ENCODE measurements at places on chromosomes 16 and 17. TPM values are rescaled to one million over a fixed set of nuclear protein-coding genes. Genes with fewer than 3 reads are reported as not detected.

- no peak for DNase-seq
- no peak overlapping the region for H3K27ac ChIP-seq
- H3K4me1 ChIP-seq: peaks cover 10% of the 10 kb centered on the region
These were observed 10.4 kb downstream of the BANP start for GRCh38 chr16:87961623-87962022.

The PYDC1 gene
- not detected for total RNA-seq

The DNAH3 gene
- not detected for total RNA-seq

DNA sequence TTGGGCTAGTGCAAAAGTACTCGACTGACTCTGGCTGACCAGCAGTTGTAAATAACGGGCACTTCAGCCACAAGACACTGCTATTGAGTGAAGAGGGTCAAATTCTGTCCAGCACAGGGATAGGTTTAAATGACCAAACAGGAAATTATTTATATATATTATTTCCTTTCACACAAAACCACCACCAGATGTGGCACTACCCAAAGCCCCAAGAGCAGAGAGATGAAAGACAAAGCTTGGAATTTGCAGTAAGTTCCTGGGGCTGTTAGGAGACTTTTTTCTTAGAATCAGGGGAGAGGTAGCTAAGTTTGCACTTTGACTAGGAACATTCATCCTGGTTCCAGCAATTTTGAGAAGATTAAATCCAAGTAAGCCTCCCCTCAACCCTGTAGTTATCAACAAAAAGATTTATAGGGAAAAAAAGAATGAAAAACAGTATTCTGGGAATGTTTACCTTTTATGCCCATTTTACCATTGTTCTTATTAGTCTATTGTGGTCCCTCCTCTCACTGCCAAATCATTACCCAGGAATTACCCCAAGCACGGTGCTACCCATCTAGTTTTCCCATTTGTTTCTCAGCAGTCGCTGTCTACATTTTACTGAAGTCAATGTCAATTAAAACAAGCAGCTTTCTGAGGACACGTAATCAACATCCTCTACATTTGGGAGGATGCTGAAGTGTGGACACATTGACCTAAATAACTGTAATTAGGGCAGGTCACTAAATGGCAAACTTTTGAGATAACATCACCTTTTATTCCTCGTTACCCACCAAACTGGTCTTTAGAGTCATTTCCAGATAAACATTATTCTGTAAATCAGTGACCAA, 43.5 kb downstream of the GRB7 start:
- no peaks in the 10 kb centered on the region for H3K36me3 ChIP-seq
- no peak overlapping the region for H3K27ac ChIP-seq
- no peaks in the 10 kb centered on the region for H3K27me3 ChIP-seq
- H3K4me3 ChIP-seq: no peak overlapping the region

The CCDC144A gene
- total RNA-seq: 0.92 TPM

DNA sequence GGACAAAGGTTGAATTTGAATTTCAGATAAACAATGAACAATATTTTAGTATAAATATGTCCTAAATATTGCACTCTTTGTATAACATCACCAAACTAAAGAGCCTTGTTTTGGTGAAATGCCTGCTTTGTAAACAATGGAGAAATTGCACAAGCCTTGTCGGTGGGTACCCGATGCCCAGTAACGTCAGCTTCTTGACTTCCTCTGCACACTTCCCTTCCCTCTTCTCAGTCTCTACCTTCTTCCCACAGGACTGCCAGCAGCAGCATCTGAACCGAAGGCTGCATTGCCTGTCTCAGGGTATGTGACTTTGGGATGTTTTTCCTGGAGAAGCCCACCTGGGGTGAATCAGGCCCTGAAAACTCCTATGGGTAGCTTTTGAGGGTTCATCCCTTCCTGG, 113.9 kb downstream of the UTP18 start:
- H3K4me1 ChIP-seq: peaks cover 2% of the 10 kb centered on the region
- no peaks in the 10 kb centered on the region for H3K27me3 ChIP-seq
- no peaks in the 10 kb centered on the region for H3K36me3 ChIP-seq
- no peak for DNase-seq
- H3K4me3 ChIP-seq: no peak overlapping the region

The BEAN1 gene
- 0.48 TPM for total RNA-seq

The MEOX1 gene
- 0.22 TPM for total RNA-seq

DNA sequence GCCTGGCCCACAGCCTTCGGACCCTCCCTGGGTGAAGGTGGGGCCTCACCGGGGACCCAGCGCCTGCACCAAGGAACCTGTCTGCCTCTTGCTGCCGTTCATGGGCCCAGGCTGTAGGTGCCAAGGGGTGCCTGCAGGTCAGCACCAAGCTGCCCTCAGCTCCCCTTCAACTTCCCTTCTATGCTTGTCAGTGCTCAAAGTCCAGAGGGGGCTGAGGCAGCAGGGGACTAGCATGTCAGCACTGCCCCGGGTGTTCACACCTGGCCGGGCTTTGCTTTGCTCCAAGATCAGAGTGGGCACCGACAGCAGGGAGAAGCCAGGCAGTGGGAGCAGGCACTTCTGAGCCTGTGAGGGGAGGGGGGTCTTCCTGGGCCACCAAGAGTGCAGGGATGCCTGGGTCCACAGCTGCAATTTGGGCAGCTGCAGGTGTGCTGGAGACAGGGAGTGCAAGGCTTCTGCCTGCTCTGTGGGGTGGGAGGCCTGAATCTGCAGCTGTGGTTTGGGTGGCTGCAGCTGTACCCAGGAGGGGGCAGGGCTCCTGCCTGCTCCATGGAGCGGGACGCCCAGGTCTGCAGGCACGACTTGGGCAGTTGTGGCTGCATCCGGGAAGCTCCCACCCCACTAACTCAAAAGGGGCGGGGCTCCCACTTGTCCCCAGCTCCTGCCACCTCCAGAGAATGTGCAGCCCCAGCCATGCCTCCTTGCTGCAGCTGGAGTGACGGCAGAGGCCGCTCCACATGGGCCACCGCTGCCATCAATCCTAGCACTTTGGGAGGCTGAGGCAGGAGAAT, 27.6 kb upstream of the PRM1 start:
- DNase-seq: no peak
- H3K36me3 ChIP-seq: no peaks in the 10 kb centered on the region
- no peak overlapping the region for H3K27ac ChIP-seq
- peaks cover 20% of the 10 kb centered on the region for H3K4me1 ChIP-seq
- H3K27me3 ChIP-seq: no peaks in the 10 kb centered on the region

The ACADVL gene
- 374 TPM for total RNA-seq

The CDH8 gene
- 0.42 TPM for total RNA-seq

- no peak overlapping the region for H3K4me3 ChIP-seq
- no peak overlapping the region for H3K27ac ChIP-seq
- H3K4me1 ChIP-seq: no peaks in the 10 kb centered on the region
- H3K36me3 ChIP-seq: no peaks in the 10 kb centered on the region
- DNase-seq: no peak
These were observed 32.1 kb upstream of the CDH3 start for GRCh38 chr16:68612996-68613395.

GRCh38 chr16:75306099-75306762, 54.8 kb upstream of the BCAR1 start:
- H3K4me1 ChIP-seq: peaks cover 2% of the 10 kb centered on the region
- no peak overlapping the region for H3K4me3 ChIP-seq
- no peak overlapping the region for H3K27ac ChIP-seq
- no peaks in the 10 kb centered on the region for H3K36me3 ChIP-seq
- H3K27me3 ChIP-seq: no peaks in the 10 kb centered on the region

DNA sequence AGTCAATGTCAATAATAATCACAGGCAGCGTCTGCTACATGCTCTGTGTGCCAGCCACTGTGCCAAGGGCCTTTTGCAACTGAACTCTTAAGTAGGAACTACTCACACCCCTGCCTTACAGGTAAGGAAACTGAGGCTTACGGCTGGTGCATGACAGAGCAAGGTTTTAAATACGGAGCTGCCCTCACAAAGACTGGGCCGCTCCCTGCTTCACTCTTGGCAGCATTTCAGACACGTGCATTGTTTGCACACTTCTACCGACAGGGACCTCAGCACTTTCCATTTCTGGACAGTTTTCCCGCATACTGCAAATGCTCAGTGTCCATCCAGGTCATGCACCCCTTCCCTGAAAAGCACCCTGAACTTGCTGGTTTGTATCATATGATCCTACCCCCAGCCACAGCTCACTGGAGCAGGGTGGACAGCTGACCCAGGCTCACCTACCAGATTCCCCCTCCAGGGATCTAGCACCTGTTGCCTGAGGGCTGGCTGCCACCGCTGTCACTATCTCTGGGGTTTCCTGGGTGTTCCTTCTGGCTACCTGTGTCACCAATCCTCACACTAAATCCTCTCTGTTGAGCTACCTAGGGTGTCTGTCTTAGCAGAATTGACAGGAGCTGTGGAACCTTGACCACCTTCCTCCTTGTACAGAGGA, 142.9 kb downstream of the C16orf78 start:
- no peaks in the 10 kb centered on the region for H3K36me3 ChIP-seq
- no peak for DNase-seq
- no peaks in the 10 kb centered on the region for H3K27me3 ChIP-seq

DNA sequence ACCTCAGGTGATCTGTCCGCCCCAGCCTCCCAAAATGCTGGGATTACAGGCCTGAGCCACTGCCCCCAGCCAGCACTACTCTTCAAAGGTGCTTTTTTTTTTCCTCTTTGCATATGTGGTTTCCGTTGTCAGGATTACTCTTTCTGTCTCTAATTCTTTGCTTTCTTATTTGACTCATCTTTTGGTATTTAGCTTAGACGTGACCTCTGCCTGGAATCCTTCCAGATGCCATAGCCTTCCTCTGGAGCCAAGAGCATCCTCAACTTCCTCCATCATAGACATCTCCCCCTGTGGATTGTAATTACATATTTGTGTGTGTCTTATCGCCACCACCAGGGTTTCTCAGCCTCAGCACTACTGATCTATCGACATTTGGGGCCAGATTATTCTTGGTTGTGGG, 84.4 kb upstream of the XYLT1 start:
- no peak overlapping the region for H3K27ac ChIP-seq
- no peaks in the 10 kb centered on the region for H3K27me3 ChIP-seq

- DNase-seq: no peak
- peaks cover 2% of the 10 kb centered on the region for H3K4me1 ChIP-seq
- no peak overlapping the region for H3K4me3 ChIP-seq
- no peaks in the 10 kb centered on the region for H3K27me3 ChIP-seq
- H3K36me3 ChIP-seq: no peaks in the 10 kb centered on the region
These were observed 75.8 kb upstream of the CBX4 start for GRCh38 chr17:79914813-79915740.

DNA sequence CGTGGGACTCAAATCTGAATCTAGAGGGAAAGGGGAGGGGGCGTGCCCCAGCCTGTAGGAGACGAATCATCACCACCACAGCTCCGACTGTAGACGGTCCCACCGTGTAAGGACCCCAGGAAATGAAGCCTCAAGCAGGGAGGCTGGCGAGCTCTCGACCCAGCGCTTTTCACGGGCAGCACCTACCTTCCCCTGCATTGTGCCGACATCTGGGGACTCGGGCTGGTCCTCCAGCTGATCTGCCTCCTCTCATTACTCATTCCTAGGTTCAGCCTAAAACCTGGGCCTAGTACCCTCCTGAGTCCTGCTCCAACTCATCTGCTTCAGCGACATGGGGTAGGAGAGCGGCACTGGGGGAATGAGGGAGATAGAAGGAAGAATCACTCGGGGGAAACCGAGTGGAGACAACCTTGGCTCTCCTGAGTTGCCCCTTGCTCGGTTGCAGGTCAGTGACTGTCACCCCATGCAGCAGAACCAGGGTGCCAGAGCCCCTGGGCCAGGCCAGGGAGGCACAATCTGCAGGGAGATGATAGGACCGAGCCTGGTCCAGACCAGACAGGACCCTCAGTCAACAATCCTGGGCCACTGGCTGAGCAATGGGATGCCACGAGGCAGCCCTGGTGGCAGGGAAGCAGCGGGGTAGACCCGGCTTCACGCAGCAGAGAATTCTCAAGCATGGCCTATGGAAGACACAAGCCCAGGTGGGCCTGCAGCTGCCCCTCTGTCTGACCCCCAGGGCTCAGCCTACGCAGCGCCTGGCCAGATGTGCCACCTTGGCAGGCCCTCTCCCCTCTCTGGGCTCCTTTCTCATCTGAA, 833 bp upstream of the BCAR1 start:
- H3K27ac ChIP-seq: peak overlapping the region; percentile 45
- H3K4me1 ChIP-seq: peaks cover 45% of the 10 kb centered on the region
- H3K36me3 ChIP-seq: no peaks in the 10 kb centered on the region
- DNase-seq: peak; percentile 31
- H3K27me3 ChIP-seq: no peaks in the 10 kb centered on the region
- H3K4me3 ChIP-seq: peak overlapping the region; percentile 68

The SLC5A11 gene
- total RNA-seq: not detected

GRCh38 chr17:9987779-9988585, 82.9 kb upstream of the RCVRN start:
- H3K4me3 ChIP-seq: no peak overlapping the region
- H3K27ac ChIP-seq: no peak overlapping the region
- DNase-seq: peak; percentile 58

- H3K4me1 ChIP-seq: peaks cover 5% of the 10 kb centered on the region
- H3K36me3 ChIP-seq: no peaks in the 10 kb centered on the region
- no peak overlapping the region for H3K4me3 ChIP-seq
- no peak overlapping the region for H3K27ac ChIP-seq
- DNase-seq: no peak
These were observed 46.1 kb downstream of the CHCT1 start for GRCh38 chr17:60468371-60468770.

The FBXL20 gene
- total RNA-seq: 18.5 TPM

The ZP2 gene
- not detected for total RNA-seq

GRCh38 chr16:8886593-8887430, 4.7 kb downstream of the LITAFD start:
- no peaks in the 10 kb centered on the region for H3K4me1 ChIP-seq
- H3K27ac ChIP-seq: no peak overlapping the region
- H3K4me3 ChIP-seq: no peak overlapping the region
- H3K36me3 ChIP-seq: no peaks in the 10 kb centered on the region

The CCL8 gene
- total RNA-seq: 1.2 TPM

DNA sequence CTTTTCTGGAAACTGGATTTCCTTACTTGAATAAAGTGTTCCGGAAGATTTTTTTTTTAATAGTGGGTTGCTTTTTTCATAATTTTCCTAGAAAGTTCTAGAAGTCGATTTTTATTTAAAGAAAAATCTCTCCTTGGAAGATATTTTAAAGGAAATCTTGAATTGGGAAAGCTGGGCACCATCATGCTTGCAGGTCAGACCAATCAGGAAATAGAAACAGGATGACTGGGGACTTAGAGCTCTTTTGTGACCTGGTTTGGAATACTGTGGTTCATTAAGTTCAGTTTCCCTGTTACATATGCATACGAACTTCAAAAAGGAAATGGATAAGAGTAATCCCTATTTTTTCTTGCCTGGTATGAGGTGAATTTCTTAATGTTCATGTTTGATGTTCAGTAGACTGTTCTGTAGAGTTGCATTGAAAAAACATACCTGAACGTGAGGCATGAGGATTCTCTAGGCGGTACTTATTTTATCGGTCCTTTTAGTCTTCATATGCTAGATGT, 1.2 kb downstream of the NFATC3 start:
- peak overlapping the region; percentile 72 for H3K4me3 ChIP-seq
- H3K27ac ChIP-seq: no peak overlapping the region
- H3K4me1 ChIP-seq: peaks cover 4% of the 10 kb centered on the region
- H3K36me3 ChIP-seq: no peaks in the 10 kb centered on the region

- H3K4me1 ChIP-seq: peaks cover 13% of the 10 kb centered on the region
- no peaks in the 10 kb centered on the region for H3K36me3 ChIP-seq
- no peaks in the 10 kb centered on the region for H3K27me3 ChIP-seq
- H3K27ac ChIP-seq: no peak overlapping the region
These were observed 11.1 kb downstream of the SCN4A start for GRCh38 chr17:63961355-63962212.
